Fibroblast of the conjunctiva (primary cell): ENCODE measurements at places on chromosomes 1 and 21.

- DNase-seq: no peak
Measured at GRCh38 chr1:14949270-14949835, 204.2 kb upstream of the TMEM51 start.

- DNase-seq: no peak
Measured at GRCh38 chr1:151406176-151406575, 6.8 kb downstream of the PSMB4 start.

GRCh38 chr1:50109647-50110075 lies 941 bp downstream of the ELAVL4 start:
- no peak for DNase-seq

DNA sequence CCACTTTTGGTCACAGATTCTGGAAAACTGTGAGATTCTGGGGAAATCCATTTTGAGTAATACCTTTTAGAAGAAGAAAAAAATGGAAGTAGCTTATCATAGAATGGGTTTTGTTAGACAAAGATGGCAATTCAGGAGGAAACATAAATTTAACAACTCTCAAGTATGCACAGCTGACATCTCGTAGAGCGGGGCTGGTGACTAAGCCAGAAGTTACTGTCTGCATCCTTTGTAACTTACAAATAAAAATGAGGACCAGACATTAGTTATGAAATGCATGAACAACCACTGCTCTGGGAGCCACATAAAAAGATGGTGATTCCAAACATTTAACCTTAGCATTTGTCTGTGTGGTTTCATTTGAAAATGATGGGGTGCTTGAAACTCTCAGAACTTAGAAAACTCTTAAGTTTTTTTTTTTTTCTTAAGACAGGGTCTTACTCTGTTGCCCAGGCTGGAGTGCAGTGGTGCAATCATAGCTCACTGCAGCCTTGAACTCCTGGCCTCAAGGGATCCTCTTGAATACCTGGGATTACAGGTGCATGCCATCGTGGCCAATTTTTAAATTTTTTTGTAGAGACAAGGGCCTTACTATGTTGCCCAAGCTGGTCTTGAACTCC lies 49.2 kb upstream of the ATP5PO start:
- DNase-seq: no peak

- DNase-seq: no peak
Measured at GRCh38 chr1:221602830-221603229, 139.1 kb downstream of the DUSP10 start.

- DNase-seq: no peak
Measured at GRCh38 chr1:63126104-63126503, 196.3 kb upstream of the FOXD3 start.

DNA sequence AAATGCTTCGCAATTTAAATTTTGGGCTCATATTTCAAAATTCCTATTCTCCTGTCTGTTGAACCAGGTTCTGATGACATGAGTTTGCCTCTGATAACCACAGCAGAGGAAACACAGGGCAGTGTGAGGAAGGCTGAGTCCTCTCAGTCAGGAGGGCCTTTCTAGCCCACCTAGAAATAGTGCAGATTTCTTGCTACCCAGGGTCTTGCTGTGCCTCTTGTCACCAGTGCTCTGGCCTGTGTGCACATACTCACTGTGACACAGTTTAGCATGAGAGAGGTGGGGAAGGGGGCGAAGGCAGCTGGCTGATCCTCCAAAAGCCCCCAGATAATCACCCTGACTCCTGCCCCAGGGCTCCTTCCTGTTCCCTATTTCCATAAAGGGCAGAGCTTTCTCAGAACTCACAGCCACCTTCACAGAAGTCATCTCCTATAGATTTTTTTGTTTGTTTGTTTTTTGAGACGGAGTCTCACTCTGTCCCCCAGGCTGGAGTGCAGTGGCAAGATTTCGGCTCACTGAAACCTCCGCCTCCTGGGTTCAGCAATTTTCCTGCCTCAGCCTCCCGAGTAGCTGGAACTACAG lies 23.7 kb downstream of the ERRFI1 start:
- no peak for DNase-seq

DNA sequence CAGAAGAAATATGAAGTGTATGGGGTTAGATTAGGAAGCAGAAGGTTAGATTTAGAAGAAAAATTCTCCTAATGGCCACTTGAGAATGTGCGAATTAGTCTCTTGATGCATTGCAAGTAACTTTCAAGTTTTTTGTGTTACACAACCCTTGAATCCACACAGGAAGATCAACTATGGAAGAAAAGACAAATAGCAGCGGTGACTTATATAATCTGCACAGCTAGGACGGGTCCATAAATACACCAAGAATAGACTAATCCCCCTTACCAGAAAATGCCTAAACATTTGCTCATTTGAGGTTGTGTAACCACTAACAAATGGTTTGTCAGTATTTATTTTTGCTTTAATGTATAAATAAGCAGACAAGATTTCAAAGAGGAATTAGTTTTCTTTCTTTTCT lies 182.6 kb downstream of the TGFB2 start:
- DNase-seq: no peak

GRCh38 chr21:26933448-26933847 lies 33.4 kb downstream of the ADAMTS5 start:
- no peak for DNase-seq
